ENCODE measurements at places on chromosomes 7 and 10. TPM values are rescaled to one million over a fixed set of nuclear protein-coding genes. Genes with fewer than 3 reads are reported as not detected.

- no peak for DNase-seq
These were observed 47.3 kb downstream of the FRMPD2 start for GRCh38 chr10:48227213-48227612.

- no peak for DNase-seq
These were observed 35.0 kb downstream of the CNNM1 start for GRCh38 chr10:99364125-99364524.

- no peak for DNase-seq
These were observed 533.5 kb downstream of the SH2D4B start for GRCh38 chr10:81071087-81071796.

GRCh38 chr10:88190540-88191235 is 327.3 kb downstream of the PTEN start:
- DNase-seq = no peak

- DNase-seq = no peak
These were observed 14.6 kb upstream of the MLXIPL start for GRCh38 chr7:73638911-73639310.

The TAS2R4 gene
- polyA plus RNA-seq = 0.30 TPM

The KCP gene
- polyA plus RNA-seq = not detected
